Adrenal gland (tissue), 19 donors: ENCODE measurements at places on chromosomes 4 and X. TPM values are rescaled to one million over a fixed set of nuclear protein-coding genes. Genes with fewer than 3 reads are reported as not detected.

DNA sequence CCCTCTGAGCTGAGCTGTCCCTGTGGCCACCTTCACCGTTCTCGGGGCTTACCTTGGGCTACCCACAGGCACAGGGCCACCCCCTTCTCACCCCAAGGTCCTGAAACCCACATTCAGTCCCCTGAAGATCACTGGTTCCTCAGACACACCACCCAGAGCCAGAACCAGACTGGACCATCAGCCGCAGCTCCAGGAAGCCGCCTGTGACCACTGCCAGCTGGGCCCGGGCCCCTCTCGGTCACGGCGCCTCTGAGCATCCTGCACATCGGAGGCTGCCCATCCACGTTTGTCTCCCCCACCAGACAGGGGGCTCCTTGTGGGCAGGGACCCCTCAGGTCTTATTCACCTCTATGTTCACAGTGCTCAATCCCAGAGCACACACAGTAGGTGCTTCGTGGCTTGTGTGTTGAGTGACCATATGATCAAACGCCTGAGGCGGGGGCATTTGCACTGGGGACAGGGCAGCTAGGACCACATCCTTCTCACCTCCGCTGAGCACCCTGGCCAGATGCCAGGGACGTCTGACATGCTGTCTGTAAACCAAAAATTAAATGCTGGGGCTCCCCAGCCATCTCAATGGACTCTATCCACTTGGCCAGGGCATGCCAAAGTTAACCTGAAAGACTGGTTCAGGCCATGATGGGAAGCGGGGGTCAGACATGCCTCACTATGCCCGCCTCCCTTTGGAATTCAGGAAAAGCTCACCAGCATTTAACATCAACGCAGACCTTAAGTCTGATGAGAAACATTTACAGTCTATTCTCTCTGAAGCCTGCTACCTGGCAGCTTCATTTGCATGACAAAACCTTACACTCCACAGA, 109.4 kb upstream of the AFAP1 start:
- peaks cover 13% of the 10 kb centered on the region for H3K4me1 ChIP-seq
- no peaks in the 10 kb centered on the region for H3K27me3 ChIP-seq
- no peak overlapping the region for H3K4me3 ChIP-seq
- no peaks in the 10 kb centered on the region for H3K36me3 ChIP-seq
- no peak for DNase-seq

DNA sequence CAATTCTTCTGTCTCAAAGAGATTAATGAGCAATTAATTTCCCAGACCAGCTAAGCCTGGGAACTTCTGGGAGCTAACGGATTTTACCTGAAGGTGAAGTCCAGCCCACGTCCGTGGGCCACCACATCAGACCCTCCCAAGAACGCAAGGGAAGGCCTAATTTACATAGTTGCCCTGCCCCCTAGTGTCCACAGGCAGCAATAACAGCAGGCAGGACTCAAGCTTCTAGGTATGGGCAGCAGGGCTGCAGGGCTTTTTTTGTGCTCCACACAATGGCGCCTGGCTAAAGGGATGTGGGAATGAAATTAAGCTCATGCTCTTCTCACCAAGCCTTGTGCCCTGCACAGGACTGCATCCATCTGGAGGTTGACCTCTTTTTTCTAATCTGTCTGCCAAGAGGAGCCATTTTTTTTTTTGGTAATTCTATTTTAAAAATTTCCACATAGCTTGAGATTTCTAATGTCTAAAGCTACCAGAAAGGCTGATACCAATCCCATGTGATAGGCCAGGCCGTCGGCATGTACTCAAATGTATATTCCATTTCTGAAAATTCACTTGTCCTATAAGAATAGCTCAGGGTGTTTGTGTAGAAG, 111.9 kb upstream of the TMEM164 start:
- H3K4me3 ChIP-seq = no peak overlapping the region
- peak; percentile 73 for DNase-seq
- no peaks in the 10 kb centered on the region for H3K4me1 ChIP-seq

DNA sequence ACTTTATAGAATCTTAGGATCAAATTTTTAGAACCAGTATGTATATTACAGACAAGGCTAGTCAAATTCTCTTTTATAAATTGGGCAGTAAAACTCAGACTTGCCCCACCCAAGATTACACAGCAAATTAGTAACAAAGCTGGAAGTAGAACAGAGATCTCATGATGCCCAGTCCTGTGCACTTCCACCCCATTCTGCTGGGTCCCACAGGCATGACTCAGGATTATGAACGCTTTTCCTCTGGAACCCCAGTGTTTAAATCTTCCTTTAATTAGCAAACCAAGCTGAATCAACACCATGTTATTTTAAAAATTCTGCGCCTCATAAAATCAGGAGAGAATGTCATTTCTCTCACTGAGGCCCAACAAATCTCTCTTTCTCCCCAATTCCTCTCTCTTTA, 1.5 kb upstream of the IL13RA2 start:
- peaks cover 26% of the 10 kb centered on the region for H3K27me3 ChIP-seq
- DNase-seq = no peak
- no peaks in the 10 kb centered on the region for H3K4me1 ChIP-seq
- H3K36me3 ChIP-seq = no peaks in the 10 kb centered on the region
- no peak overlapping the region for H3K4me3 ChIP-seq
- no peak overlapping the region for H3K27ac ChIP-seq

Gene CMC4
- total RNA-seq = 18.6 TPM
